Hematopoietic multipotent progenitor cell treated with erythropoietin and hydrocortisone succinate and interleukin-3 and kit ligand, for 4 days (in vitro differentiated cells): ENCODE measurements at places on chromosomes 3 and 15.
A peak's percentile ranks its signal among the peaks of the same experiment; 100 is the strongest.

- DNase-seq: peak; percentile 12
Measured at GRCh38 chr3:16595778-16596177, 9.4 kb downstream of the DAZL start.

GRCh38 chr3:102206511-102207031 is 228.2 kb upstream of the ZPLD1 start:
- DNase-seq: peak; percentile 41

GRCh38 chr3:10438902-10439610 is 66.3 kb downstream of the ATP2B2 start:
- no peak for DNase-seq

- no peak for DNase-seq
Measured at GRCh38 chr3:51379746-51380455, 5.2 kb upstream of the MANF start.

- DNase-seq: no peak
Measured at GRCh38 chr15:35306361-35306981, 221.4 kb upstream of the NANOGP8 start.

DNA sequence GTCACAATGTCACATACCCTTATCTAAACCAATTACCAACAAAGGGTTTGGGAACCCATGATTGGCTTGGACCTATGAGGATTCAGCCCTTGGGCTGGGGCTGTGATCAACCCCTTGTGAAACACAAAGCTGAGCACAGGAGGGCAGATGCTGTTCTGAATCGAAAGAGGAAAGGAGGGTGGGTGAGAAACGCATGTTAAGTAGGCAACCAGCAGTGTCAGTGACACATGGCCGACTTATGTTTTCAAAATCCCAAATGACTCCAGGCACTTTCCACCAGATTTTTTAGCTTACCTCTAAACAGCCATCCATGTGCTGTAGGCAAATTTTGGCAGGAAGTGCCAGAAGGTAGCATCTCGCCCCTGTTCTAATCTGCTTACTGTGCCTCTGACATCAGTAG is 34.1 kb upstream of the KLHL25 start:
- DNase-seq: no peak

DNA sequence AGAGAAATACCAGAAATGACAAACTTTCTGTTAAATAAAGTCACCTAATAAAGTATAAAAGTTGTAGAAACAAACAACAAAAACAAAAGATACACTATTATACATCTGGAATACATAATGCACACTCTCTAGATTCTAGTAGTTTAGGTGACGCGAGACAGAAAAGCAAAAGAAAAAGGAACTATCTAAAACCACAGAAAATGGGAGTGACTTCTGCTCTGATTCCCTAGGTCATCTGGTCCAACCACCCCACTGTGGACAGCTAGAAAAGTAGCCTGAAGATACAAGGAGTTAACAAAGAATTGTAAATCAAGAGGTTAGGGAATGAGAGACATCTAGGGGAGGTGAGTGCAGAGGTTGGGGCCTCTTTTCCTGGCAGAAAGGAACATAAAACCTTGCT is 39.1 kb downstream of the DHX36 start:
- peak; percentile 63 for DNase-seq

GRCh38 chr15:63491116-63491827 is 13.1 kb upstream of the USP3 start:
- DNase-seq: peak; percentile 77

GRCh38 chr15:63185206-63185605 is 4.2 kb upstream of the RAB8B start:
- no peak for DNase-seq

GRCh38 chr15:89171136-89172072 is 50.0 kb downstream of the RLBP1 start:
- peak; percentile 68 for DNase-seq

DNA sequence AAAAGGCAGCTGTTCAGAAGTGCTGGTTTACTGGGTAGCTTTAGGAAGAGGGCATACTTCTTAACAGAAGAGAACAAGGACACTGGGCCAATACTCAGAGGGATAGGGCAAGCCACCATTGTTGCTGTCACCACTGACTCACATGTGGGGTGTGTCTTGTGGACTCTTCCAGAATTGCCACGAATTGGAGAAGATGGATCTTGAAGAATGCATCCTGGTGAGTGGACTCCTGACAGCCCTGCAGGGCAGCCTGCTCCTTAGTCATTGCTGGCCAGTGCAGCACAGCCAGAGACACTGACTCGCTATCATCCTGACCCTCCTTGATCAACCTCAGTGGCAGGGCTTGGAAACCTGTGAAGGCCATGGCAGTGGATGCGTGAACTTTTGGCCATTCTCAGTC is 62.3 kb downstream of the UBP1 start:
- no peak for DNase-seq

DNA sequence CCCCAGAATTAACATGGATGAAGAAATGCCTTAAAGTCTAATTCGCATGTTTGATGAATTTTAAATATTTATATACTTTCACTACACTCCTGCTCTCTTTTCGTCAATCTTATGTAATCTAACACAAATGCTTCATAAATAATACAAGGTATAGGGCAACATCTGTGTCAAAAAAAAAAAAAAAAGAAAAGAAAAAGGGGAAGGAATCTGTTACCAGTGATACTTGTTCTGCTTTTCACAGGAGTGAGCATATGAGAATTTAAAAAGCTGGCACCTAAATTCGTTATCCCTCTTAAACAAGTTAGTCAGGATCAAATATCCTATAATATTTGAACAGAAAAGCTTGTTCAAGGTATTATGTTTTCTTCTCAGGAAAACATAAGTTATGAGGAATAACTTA is 243.8 kb downstream of the KCNH8 start:
- peak; percentile 38 for DNase-seq
